SW 1271 (cell line): ENCODE measurements at places on chromosomes 7 and 10.

- no peak for DNase-seq
These were observed 73.9 kb downstream of the ADRA2A start for GRCh38 chr10:111150691-111151090.

GRCh38 chr7:34759477-34760125, 101.6 kb downstream of the NPSR1 start:
- DNase-seq = peak; percentile 14

GRCh38 chr10:43068136-43068395, 8.8 kb upstream of the RET start:
- no peak for DNase-seq

- DNase-seq = no peak
These were observed 227.3 kb upstream of the TCF7L2 start for GRCh38 chr10:112722758-112723157.

DNA sequence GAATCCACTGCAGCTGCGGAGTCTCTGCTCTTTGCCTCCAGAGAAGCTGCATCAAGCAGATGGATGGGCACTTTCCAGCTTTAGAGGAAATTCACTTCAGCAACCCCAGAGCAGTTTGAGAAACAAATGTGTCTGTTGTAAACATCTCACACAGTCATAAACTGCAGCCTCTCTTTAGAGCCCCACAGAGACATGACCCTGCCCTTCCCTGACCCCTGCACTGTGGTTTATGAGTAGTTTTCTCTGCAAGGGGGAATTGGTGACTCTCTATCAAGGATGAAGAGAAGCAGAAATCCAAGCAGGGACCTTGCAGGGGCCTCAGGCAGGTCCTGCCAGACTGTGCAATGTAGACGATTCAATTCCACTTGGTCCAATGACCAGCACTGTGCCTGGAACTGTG, 160.2 kb downstream of the SH2D4B start:
- no peak for DNase-seq

DNA sequence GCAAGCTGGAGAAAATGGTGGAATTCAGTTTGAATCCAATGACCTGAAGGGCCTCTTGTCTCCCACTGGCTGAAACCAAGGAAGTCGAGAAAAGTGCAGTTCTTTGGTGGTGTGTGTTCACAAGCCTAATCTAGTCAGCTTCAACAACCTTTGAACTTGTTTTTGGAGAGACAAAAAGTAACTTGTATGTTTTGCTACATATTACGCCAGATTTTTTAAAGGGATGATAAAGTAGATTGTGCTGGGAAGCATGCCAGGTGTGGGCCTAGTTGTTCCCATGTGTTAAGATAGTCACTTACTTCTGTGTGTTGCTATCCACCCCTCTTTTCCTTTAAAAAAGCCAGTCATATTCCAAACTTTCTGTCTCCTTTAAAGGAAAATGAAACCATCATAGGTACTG, 79.7 kb upstream of the FAM3C start:
- no peak for DNase-seq

DNA sequence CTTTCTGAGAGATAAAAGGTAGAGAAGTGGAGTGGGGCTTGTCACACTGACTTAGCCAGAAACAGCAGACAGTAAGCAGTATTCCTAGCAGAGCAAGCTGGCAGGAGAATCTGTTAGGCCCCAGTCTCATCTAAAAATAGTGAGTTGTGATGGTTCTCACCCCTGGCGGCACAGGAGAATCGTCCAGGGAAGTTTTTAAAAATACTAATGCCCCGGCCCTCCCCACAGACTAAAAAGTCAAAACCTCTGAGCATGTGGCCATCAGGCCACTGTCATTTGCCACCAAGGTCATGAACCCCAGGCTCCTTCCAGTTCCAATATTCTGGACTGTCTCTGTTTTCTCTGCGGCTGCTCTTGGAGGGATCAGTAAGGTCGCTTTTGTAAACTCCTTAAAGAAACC, 34.0 kb downstream of the LYZL1 start:
- no peak for DNase-seq

DNA sequence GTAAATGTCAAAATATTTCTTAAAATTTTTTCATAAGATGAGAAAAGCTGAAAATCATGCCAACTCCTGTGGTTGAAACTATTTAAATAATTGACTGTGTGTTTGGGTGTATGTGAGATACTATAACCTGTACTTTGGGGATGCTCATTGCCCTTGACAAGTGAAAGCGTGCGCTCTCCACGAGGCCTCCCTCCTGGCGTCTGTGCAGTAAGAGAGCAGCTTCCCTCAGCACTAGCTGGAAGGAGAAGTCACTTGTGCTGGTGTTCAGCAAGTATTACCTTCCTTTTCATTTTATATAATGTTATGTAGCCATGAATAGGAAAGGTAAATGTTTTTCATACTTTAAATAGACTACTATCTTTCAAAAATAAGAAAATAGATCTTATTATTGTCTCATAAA, 118.9 kb downstream of the ZEB1 start:
- no peak for DNase-seq

- DNase-seq = no peak
These were observed 27.4 kb downstream of the ADAMTS14 start for GRCh38 chr10:70699659-70700174.

DNA sequence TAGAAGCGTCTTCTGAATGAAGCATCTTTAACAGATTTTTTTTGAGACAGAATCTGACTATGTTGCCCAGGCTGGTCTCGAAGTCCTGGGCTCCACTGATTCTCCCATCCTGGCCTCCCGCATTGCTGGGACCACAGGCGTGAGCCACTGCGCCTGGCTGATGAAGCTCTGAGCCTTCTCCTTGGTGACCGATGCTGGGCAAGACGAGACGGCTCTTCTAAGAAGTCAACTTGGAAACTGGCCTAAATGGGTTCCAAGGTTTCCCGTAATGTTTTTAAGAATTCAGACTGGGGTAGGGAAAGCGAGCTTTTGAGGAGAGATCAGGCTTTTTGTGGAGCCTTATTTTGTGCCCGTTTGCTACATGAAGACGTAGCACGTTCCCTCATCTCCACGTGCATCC, 224.5 kb downstream of the ZMYND11 start:
- DNase-seq = no peak

- DNase-seq = no peak
These were observed 40.7 kb downstream of the GPRIN2 start for GRCh38 chr10:46515793-46516192.

DNA sequence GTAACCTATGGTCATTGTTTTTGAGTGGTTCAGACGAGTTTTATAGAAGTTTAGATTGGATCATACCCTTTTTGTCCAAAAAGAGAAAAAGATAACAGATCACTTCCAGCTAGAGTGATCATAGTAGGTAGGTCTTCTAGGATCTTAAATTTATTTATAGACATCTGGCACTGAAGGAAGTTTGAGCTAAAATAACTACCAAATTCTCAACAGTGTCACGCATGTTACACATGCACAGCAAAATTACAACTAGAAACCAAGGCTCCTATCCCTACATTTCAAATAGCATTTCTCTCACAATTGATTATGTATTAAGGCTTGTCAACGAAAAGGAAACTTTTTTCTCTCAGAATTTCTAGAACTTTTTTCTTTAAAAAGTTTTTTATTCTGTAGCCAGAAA, 2.3 kb downstream of the CALU start:
- DNase-seq = no peak

GRCh38 chr10:27643301-27643700, 102.3 kb downstream of the MKX start:
- no peak for DNase-seq

DNA sequence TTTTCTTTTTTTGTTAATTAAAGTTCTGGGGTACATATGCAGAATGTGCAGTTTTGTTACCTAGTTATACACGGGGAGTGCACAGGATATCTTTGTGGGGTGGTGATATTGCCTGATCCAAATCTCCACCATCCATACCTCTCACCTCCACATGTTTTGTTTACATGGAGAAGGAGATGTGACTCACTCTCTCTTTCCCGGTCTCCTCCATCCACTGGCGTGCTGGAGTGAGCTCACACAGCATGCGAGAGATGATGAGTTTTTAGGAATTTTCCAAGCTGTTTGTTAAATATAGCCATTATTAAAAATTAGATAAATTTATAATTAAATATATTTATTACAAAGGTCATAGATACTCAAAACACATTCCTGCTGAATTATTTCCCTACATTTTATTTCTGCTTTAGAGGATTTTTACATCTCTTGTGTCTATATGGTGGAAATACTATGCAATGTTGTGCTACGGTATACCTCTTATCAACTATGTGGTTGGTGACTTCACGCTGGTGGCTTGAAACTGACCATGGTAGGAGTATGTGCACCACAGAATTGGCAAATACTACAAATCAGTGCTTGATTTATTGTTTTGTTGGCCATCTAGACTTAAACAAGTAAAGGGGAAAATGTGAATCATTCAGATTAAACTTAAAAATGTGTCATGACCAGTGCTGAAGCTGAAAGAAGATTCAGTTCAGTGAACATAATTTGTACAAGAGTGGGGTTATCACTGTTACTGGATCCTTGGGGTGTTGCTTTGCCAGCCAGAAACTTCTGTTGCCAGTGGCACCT, 107.9 kb upstream of the FAM180A start:
- DNase-seq = no peak

GRCh38 chr10:103834436-103835095, 20.8 kb downstream of the SH3PXD2A start:
- no peak for DNase-seq

DNA sequence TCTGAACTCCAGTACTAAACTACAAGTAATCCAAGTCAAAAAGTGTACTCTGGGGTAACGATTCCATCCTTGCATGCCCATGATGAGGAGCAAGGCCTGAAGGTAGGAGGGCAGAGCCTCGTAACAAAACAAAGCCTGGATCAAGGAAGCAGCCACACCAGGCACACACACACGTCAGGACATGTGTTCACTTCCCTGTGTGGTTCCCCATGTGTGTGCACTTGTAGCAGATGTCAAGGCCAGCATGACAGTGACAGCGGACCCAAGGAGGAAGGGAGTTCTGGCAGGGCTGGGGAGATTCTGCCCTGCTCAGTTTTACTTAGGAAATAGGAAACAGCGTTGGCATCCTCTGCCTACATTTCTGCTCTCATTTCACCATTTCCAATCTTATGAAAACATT, 92.8 kb downstream of the ALOX5 start:
- DNase-seq = no peak

GRCh38 chr7:42077271-42078135, 159.5 kb downstream of the GLI3 start:
- no peak for DNase-seq

DNA sequence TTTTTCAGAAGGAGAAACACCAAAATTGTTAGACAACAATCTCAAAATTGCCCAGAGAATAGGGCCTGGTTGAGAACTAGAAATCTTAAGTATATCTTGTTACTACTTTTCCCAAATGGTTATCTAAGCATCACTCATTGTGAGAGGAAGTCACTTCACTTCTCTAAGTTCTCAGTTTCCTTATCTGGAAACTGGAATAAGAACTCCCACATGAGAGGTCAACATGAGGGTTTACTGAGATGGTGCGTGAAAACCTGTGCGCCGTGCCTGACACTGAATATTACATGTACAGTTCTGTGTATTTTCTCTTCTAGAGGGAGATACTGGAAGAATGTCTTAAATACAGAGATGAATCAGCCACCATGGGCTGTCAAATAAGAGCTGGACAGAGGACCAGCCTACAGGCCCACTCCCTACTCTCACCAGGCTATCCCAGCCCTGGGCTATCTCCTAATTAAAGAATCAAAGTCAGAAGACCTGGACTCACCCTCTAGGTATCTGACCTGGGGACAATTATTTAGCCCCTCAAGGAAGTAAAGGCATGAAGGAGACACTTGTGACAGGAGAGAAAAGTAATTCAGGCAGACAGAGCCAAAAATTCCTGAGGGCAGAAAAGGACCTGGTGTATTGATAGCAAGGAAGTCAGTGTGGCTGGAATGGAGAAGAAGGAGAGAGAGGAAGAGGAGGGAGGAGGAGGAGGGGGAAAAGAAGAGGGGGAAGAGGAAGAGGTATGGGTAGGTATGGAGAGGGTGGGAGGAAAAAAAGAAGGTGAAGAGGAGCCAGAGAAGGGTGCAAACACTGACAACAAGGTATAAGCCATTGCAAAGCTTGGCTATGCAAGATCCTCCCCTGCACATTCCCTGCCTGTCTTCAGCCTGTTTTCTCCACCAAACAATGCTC, 44.9 kb downstream of the CCDC71L start:
- DNase-seq = no peak

GRCh38 chr10:122494833-122495232, 33.5 kb downstream of the HTRA1 start:
- no peak for DNase-seq

DNA sequence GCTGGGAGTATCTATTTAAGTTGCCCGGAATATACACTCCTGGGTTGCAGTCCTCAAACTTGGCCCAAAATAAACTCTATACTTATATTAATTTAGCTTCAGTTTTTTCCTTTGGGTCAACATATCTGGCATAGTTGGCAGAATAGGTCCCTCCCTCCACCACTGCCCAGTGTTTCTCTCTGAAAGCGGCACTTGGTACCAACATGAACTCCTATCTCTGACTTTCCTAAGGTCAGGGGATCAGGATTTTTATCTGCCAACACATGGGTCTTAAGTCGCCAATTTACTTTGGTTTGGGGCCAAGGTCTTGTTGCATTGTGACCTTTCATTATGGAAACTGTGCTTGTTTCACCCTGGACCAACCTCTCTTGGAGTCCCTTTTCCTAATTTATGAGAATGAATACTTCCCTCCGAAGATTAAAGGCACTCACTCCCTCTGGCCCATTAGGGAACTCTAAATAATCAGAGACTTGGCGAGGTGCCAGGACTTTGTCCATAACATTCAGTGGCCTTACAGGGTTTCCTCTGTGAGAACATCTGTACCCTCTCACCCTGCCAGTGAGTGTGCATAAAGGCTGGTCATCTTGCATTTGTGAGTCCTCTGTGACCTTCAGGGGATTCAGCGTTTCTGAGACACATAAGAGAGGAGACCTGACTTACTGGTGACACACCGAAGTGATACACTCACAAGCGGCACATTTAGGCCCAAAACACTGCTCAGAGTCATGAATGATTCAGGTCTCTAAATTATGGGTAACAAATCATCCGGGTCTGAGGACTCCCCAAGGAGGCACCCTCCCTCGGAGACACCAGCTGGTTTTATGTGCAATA, 19.7 kb upstream of the FKBP9 start:
- DNase-seq = no peak

GRCh38 chr10:100816671-100817070, 71.3 kb downstream of the PAX2 start:
- no peak for DNase-seq

DNA sequence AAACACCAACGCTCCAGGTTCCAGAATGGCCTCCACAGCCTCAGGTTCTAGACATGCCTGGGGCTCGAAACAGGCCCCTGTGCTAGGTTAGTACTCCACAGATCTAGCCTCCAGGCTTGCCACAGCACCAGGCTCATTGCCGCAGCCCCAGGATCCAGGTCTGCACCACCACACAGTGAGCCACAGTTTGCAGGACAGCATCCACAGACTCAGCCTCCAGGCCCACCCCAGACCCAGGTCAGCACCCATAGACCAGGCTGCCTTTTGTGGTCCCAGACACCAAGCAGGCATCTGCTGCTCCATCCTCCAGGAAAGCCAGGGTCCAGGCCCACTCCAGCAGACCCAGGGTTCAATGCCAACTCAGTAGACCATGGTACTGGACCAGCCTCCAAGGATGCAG, 132.3 kb upstream of the VSTM2A start:
- DNase-seq = no peak

GRCh38 chr10:86601956-86602602, 52.3 kb upstream of the OPN4 start:
- DNase-seq = no peak
